ENCODE measurements at places on chromosomes 13 and 19.

- DNase-seq: no peak
Observed at GRCh38 chr19:34590228-34590627, 86.7 kb downstream of the SCGB2B2 start.

DNA sequence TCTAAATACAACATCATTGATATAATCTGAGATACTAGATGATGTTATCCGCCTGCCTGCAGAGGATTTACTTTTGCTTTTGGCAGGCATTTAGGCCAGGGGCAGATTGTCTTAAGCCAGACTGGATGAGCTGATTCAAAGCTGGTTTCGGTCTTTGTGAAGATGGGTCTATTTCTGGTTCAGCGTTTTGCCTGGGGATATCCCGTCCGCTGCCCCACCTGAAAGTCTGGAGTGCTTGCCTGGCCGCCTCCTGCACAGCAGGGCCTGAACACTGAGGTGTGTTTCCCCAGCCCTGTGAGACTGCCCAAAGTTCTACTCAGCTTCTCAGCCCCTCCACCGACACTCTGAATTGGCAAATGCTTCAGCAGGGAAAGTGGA is 149.7 kb downstream of the KATNAL1 start:
- DNase-seq: no peak

GRCh38 chr13:111662451-111662850 is 342.0 kb downstream of the TEX29 start:
- no peak for DNase-seq

DNA sequence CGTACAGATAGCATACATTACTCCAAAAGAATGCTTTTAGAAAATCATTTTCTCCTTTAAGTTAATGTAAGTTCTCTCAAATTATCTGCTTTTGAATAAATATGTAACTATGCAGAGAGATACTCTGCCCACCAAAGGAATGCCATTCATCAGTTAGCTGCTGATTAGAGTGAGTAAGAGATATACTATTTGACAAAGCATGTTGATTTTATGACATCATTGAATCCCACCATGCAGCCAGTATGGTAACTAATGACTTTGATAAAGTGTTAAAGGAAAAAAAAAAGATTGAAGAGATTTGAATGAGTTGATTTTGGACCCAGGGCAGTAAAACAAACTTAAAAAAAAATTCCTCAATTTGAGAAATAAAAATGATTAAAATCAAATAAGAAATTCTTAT is 521.5 kb downstream of the SLITRK6 start:
- no peak for DNase-seq

DNA sequence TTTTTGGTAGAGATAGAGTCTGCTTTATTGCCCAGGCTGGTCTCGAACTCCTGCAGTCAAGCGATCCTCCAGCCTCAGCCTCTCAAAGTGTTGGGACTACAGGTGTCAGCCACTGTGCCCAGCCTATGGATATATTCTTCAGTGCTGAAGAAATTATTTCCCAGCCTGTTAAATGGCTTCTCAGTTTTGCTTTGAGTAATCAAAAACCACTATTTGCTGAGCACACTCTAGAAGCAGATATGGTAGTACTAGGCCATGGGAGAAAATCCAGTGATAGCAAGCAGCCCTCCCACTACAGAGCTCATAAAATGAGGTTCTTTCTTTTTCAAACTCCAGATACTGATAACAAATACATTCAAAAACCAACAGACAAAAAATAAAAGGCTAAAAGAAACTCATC is 80.6 kb upstream of the CLDN10 start:
- DNase-seq: no peak

- DNase-seq: no peak
Observed at GRCh38 chr13:113497217-113497616, 6.7 kb upstream of the DCUN1D2 start.

- no peak for DNase-seq
Observed at GRCh38 chr19:1017115-1017905, 3.6 kb downstream of the TMEM259 start.

DNA sequence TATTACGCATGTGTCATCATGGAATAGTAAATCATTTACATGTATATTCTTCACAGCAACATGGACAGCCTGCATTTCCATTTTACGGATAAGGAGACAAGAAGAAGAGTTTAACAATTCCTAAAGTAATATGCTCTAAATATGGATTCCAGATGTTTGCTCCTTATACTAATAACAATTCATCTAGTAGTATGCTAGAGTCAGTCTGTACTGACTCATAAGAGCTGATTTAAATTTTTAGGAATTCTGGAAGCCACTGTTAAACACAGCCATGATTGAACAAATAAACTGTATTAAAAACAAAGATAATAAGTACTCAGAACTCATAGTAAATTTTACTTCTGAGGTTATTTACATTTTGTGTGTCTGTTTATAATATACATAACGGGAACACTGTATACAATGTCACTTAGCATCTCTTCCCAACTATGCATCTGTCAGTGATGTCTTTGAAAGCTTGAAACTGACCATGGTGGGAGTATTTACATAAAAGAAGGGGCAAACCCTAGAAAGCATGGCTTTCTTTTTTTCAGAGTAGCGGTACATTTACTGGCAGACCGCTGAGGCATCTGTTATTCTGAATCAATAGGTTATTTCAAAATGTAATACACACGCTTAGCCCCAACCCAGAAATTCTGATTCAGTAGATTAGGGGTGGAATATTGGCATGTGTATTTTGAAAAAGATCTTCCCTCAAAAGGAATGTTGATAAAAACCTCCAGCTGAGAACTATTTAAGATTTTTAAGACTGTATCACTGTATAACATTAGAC is 12.9 kb downstream of the ZC3H13 start:
- no peak for DNase-seq

DNA sequence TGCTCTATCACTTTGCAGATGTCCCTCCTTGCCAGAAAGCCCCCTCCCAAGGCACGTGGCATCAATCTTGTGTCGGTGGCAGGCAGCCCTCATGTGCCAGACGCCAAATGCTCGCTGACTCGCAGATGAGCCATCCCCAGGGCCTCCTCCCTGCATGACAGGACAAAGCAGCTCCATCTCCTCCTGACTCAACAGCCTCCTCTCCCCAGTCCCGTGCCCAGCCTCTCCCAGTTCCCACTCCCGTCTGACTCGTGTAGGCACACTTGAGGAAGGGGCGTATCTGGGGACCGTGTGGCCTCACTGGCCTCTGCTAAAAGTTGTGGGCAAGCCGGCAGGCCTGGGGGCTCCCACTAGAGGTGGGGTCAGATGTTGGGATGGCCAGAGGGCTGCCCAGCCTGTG is 133.6 kb downstream of the STK24 start:
- no peak for DNase-seq

- DNase-seq: no peak
Observed at GRCh38 chr13:63274772-63275171, 1859.1 kb upstream of the PCDH20 start.

GRCh38 chr13:87677496-87678371 is 6.6 kb downstream of the SLITRK5 start:
- no peak for DNase-seq

- DNase-seq: no peak
Observed at GRCh38 chr13:53121131-53121773, 92.6 kb downstream of the OLFM4 start.

Measured in stimulated activated CD4-positive, alpha-beta T cell treated with anti-CD3 and anti-CD28 coated beads, Interleukin-12 subunit alpha, Interleukin-12 subunit beta, amount 100 ng/mL, for 48 hours (primary cell).